Activated CD4-positive, alpha-beta T cell treated with anti-CD3 and anti-CD28 coated beads for 36 hours (primary cell): ENCODE measurements at places on chromosomes 16 and 17. TPM values are rescaled to one million over a fixed set of nuclear protein-coding genes. Genes with fewer than 3 reads are reported as not detected.

FAM20A gene
- total RNA-seq = not detected

KRT13 gene
- not detected for total RNA-seq

DNA sequence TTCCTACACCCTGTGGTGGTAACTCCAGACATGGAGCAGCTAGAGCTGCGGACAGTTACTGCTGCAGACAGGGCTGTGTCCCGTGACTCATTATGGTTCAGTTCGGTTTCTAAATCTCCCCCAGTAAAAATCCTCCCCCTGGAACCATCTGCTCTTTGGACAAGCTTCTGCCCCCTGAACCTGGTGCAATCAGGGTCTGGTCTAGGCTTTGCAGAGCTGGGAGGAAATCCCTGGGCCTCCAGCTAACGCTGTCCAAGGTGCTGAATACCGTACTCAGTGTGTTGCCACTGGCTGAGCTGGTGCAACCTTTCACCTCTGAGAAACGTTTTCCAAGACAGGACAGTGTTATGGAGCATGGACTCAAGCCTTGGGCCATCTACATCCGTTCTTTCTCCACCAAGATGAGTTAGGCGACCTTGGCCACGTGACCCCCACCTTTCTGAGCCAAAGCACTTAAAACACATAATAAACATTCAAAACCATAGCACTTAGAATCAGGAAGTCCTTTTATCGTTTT, 142.0 kb downstream of the CPPED1 start:
- no peak overlapping the region for H3K4me3 ChIP-seq
- peaks cover 22% of the 10 kb centered on the region for H3K36me3 ChIP-seq
- no peaks in the 10 kb centered on the region for H3K27me3 ChIP-seq
- H3K4me1 ChIP-seq = no peaks in the 10 kb centered on the region

DNA sequence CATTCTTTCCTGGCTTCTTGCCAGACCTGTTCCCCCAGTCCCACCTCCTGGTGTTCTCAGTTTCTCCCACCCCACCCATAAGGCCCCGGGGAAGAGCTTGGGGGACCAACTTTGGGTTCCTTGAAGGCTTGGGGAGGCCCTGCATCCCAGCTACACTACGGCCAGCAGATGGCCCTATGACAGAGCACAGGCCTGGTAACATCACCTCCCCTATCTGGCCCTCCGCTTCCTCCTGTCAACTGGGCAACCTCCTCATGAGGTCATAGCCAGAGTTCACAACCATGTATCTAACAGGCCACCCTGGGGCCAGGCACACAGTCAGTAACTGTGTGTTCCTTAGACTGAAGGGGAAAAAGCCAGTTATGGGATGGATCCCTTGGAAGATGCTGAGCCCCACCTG, 31.4 kb downstream of the MYO15A start:
- no peak overlapping the region for H3K4me3 ChIP-seq
- no peaks in the 10 kb centered on the region for H3K36me3 ChIP-seq
- DNase-seq = no peak
- H3K27me3 ChIP-seq = no peaks in the 10 kb centered on the region
- H3K4me1 ChIP-seq = no peaks in the 10 kb centered on the region

DNA sequence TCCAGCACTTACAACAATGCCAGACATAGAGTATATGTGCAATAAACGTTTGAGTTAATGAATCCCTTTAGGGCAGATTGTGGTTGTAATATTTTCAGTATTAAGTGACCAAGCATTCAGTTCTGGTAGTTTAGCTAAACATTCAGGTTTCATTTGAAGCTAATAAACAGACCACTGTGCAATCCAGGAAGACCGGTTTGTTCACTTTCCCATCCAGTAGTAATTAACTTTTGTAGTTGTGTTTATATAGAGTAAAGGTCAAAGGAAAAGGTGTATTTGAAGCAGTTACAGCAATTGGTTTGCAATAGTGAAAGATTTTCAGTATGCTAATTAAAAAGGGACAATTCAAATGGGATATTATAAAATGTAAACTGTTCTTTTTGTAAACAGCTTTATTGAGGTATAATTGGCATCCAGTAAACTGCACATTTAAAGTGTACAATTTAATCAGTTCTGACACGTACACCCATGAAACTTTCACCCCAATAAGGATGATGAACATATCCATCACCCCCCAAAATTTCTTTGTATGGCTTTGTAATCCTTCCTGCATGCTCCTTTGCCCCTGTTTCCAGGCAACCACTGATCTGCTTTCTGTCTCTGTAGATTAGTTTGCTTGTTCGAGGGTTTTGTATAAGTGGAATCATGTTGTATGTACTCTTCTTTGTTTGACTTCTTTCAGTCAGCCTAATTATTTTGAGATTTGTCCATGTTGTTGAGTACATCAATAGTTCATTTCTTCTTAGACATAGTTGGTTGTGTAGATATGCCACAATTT, 26.3 kb downstream of the MRTFB start:
- peaks cover 25% of the 10 kb centered on the region for H3K4me1 ChIP-seq
- no peak overlapping the region for H3K4me3 ChIP-seq
- H3K36me3 ChIP-seq = no peaks in the 10 kb centered on the region
- DNase-seq = no peak
- no peak overlapping the region for H3K27ac ChIP-seq

SEZ6 gene
- total RNA-seq = not detected

CD300A gene
- total RNA-seq = 4.9 TPM

DNA sequence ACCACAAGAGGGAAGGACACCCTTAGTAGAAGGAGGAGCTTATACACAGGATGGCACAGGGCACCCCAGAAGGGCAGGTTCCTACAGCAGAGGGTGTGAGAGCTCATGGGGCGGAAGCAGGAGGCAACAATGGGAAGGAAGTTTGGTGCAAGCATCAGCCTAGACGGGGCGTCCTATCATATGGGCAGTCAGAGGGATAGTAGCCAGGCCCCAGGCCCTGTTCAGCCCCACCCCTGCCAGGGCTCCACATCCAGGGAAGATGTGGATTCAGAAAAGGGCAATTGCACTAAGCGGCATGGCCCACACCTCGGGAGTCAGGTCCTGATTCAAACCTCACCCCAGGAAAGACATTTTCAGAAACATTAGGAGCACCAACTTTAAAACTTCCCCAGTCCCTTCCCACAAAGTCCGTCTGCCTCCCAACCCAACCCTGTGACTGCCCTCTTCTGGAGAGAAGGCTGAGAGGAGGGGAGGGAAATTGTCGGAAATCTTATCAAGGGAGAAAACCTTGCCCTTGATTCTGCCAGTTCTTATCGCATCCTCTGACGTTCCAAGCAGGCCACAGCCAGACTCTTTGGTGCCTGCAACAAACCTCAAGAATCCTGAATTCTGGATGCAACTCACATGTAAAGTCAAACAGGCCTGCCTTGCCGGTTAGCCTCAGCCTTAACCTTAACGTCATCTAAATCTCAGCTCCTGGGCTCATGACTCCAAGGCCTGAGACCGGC, 198.8 kb upstream of the CDH5 start:
- H3K27ac ChIP-seq = no peak overlapping the region
- no peaks in the 10 kb centered on the region for H3K4me1 ChIP-seq
- H3K27me3 ChIP-seq = no peaks in the 10 kb centered on the region
- no peak overlapping the region for H3K4me3 ChIP-seq
- H3K36me3 ChIP-seq = no peaks in the 10 kb centered on the region

GRCh38 chr17:13003927-13004326, 13.9 kb downstream of the ELAC2 start:
- H3K27me3 ChIP-seq = no peaks in the 10 kb centered on the region
- DNase-seq = no peak
- peaks cover 37% of the 10 kb centered on the region for H3K36me3 ChIP-seq
- H3K4me1 ChIP-seq = no peaks in the 10 kb centered on the region
- no peak overlapping the region for H3K4me3 ChIP-seq

DNA sequence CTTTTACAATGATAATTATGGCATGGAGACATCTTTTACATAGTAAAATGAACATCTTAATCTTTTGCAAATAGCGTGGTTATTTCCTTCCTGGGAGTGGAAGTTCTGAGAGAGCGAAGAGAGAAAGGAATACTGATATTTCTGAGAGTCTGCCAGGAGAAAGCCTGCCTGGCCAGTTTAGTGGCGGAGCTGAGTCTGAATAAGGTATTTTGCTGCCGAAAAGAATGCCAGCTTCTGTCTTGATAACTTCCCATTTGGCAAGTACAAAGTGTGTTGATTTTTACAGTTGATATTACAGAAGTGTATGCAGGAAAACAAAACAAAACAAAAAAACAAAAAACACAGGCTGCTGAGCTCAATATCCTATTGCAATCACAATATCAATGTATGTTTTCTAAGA, 55.9 kb downstream of the KCNJ2 start:
- H3K4me1 ChIP-seq = no peaks in the 10 kb centered on the region
- H3K27me3 ChIP-seq = peaks cover 3% of the 10 kb centered on the region
- no peak overlapping the region for H3K4me3 ChIP-seq
- no peak for DNase-seq
- no peak overlapping the region for H3K27ac ChIP-seq

DNAH2 gene
- total RNA-seq = not detected

CPNE2 gene
- total RNA-seq = 7.3 TPM

DNA sequence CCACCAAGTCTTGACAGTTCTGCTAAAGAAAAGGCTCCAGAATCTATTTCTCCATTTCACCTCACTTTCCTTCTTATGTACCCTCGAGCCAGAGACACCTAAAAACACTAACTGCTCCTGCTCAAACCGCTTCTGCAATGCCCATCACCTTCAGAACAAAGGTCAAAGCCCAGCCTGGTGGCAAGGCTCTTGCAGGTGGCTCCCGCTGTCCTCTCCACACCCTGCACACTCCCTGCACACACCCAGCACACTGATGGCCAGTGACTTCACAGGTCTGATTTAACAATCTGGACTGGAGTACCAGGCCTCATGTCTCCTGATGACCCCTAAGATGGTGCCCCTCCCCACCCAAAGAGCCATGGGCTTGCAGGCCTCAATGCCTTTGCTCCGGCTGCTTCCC, 9.8 kb upstream of the C17orf113 start:
- H3K27ac ChIP-seq = no peak overlapping the region
- DNase-seq = no peak
- H3K4me1 ChIP-seq = peaks cover 17% of the 10 kb centered on the region
- H3K36me3 ChIP-seq = no peaks in the 10 kb centered on the region
- no peak overlapping the region for H3K4me3 ChIP-seq
- H3K27me3 ChIP-seq = no peaks in the 10 kb centered on the region
